Breast epithelium (tissue), 4 donors: ENCODE measurements at places on chromosomes 2 and 18. TPM values are rescaled to one million over a fixed set of nuclear protein-coding genes. Genes with fewer than 3 reads are reported as not detected.

Gene CAPN13
- total RNA-seq, result 44.6 TPM

Gene ALPG
- total RNA-seq, result not detected

Gene MYCN
- 0.32 TPM for total RNA-seq

Gene MATN3
- total RNA-seq, result 1.3 TPM

Gene LNPK
- total RNA-seq, result 23.8 TPM

GRCh38 chr2:240136013-240136670, at the start of gene COPS9:
Gene COPS9, minus strand, starts transcription at chr2:240136305. Its CDS starts 21 bp downstream, at chr2:240136284.
- H3K27me3 ChIP-seq, result no peaks in the 10 kb centered on the region
- peak within 1 kb of the TSS; percentile 75 for H3K27ac ChIP-seq
- peaks cover 14% of the 10 kb centered on the region for H3K4me1 ChIP-seq
- H3K36me3 ChIP-seq, result no peaks in the 10 kb centered on the region
- DNase-seq, result peak; percentile 81

DNA sequence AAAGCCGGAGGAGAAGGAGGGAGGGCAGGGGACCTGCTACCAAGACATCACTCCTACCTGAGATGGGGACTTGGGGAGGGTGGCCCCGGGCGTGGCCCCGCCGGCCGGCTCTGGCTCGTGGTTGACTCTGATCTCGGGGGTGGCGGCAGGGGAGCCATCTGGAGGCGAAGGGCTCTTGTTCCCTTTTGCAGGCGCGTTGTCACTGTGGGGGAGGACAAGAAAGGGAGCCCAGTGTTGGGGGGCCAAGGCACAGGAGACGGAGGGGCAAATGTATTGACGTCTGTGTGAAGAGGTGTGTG, 48.1 kb downstream of the BIN1 start:
- no peak for DNase-seq
- H3K4me3 ChIP-seq, result no peak overlapping the region
- H3K27me3 ChIP-seq, result no peaks in the 10 kb centered on the region
- no peak overlapping the region for H3K27ac ChIP-seq
- H3K36me3 ChIP-seq, result no peaks in the 10 kb centered on the region

DNA sequence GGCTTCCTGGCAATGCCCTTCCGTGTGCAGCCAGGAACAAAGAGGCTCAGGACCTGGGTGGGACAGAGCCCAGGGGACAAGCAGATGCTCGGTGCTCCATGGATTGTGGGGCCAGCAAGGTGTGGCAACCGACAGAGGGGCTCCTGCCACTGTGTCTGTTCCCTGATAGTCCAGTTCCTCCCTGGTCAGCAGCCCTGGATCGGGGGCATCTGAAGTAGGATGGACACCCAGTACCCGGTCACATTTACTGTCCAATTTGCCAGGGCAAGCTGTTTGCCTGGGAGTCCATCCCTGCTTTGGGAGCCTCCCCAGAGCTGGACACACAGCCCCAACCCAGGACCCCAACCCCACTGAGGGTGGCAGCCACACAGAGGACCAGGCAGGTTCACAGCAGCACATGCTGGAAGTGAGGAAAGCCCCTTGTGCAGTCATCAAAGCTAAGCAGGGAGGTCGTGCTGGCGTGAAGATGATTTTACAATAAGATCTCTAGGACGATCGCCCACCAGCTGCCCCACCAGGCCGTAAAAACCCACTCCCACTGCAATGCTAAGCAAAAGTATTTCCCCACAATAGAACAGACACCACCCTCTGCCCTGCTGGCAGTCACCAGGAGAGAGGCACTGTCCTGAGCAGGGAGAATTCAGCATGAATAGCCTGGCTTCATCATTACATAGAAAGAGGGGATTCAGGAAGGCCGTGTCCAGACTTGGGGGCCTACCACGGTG, 141.7 kb downstream of the NDUFA10 start:
- H3K4me3 ChIP-seq, result no peak overlapping the region
- no peaks in the 10 kb centered on the region for H3K4me1 ChIP-seq
- no peak overlapping the region for H3K27ac ChIP-seq
- no peaks in the 10 kb centered on the region for H3K27me3 ChIP-seq
- no peak for DNase-seq

DNA sequence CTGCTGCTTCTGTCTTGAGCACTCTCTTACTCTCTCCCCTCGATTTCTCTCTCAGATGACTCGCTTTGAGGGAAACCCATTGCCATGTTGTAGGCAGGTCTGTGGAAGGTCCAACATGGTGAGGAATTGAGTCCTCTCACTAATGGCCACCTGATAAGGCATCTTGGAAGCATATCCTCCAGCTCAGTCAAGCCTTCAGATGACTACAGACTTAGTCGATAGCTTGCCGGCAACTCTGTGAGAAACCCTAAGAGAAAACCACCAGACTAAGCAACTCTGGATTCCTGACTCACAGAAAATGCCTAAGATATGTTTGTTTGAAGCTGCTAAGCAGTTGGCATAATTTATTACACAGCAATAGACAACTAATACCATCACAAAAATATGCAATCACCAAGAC, 51.2 kb downstream of the WDR75 start:
- no peak for DNase-seq
- H3K4me1 ChIP-seq, result no peaks in the 10 kb centered on the region
- H3K27ac ChIP-seq, result no peak overlapping the region
- H3K36me3 ChIP-seq, result no peaks in the 10 kb centered on the region
- H3K27me3 ChIP-seq, result no peaks in the 10 kb centered on the region

- no peak for DNase-seq
- no peaks in the 10 kb centered on the region for H3K36me3 ChIP-seq
- no peaks in the 10 kb centered on the region for H3K27me3 ChIP-seq
- H3K27ac ChIP-seq, result no peak overlapping the region
- peaks cover under 1% of the 10 kb centered on the region for H3K4me1 ChIP-seq
These were observed 21.6 kb downstream of the DNMT3A start for GRCh38 chr2:25320077-25320476.

GRCh38 chr2:60882971-60883753, 1.8 kb downstream of the REL start:
- H3K4me3 ChIP-seq, result peak overlapping the region; percentile 83
- H3K27ac ChIP-seq, result peak overlapping the region; percentile 99
- no peaks in the 10 kb centered on the region for H3K36me3 ChIP-seq
- H3K27me3 ChIP-seq, result no peaks in the 10 kb centered on the region

GRCh38 chr2:157935378-157935906, 59.3 kb upstream of the ACVR1 start:
- H3K4me3 ChIP-seq, result no peak overlapping the region
- no peaks in the 10 kb centered on the region for H3K27me3 ChIP-seq
- no peaks in the 10 kb centered on the region for H3K36me3 ChIP-seq

- no peaks in the 10 kb centered on the region for H3K4me1 ChIP-seq
- DNase-seq, result no peak
- no peaks in the 10 kb centered on the region for H3K36me3 ChIP-seq
- H3K27ac ChIP-seq, result no peak overlapping the region
- H3K27me3 ChIP-seq, result no peaks in the 10 kb centered on the region
- no peak overlapping the region for H3K4me3 ChIP-seq
These were observed 20.4 kb upstream of the TDRD15 start for GRCh38 chr2:21103274-21103891.

DNA sequence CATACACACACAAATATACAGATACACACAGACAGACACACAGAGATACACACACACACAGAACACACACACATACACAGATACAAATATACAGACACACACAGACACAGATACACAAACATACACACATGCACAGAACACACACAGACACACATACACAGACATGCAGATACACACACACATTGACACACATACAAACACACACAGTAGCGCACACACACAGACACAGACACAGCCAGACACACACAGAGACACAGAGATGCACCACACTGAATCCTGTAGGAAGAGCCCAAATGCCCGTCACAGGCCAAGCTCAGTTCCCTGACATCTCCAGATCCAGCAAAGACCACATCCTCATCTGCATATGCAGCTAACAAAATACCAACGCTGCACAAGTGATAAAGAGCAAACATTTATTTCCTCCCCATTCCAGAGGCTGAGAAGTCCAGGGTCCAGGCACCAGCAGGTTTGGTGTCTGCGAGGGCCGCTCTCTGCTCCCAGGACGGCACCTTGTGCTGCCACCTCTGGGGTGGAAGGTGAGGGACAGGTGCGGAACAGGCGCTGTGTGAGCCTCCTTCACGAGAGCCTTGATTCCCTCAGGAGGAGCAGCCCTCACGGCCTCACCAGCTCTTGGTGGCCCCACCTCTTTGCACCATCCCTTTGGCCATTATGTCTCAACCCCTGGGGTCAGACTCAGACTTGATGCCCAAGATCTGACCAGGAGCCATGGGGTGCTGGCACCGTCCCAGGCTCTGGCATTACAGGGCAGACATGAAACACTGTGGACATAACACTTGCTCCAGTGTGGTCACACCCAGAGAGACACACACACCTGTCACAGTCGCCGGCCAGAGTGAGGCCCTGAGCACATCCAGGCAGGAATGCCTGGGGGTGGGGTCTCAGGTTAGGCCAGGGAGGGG, 108.7 kb downstream of the NDUFA10 start:
- no peaks in the 10 kb centered on the region for H3K27me3 ChIP-seq
- no peak for DNase-seq
- no peaks in the 10 kb centered on the region for H3K4me1 ChIP-seq
- no peak overlapping the region for H3K4me3 ChIP-seq
- no peaks in the 10 kb centered on the region for H3K36me3 ChIP-seq
- no peak overlapping the region for H3K27ac ChIP-seq

GRCh38 chr18:58183226-58183625, 139.2 kb downstream of the NEDD4L start:
- H3K27me3 ChIP-seq, result no peaks in the 10 kb centered on the region
- DNase-seq, result peak; percentile 73

GRCh38 chr2:217622205-217623060, 380.4 kb downstream of the TNS1 start:
- no peak overlapping the region for H3K27ac ChIP-seq
- H3K4me1 ChIP-seq, result no peaks in the 10 kb centered on the region
- no peaks in the 10 kb centered on the region for H3K27me3 ChIP-seq
- no peak overlapping the region for H3K4me3 ChIP-seq
- no peaks in the 10 kb centered on the region for H3K36me3 ChIP-seq

- no peaks in the 10 kb centered on the region for H3K4me1 ChIP-seq
- peak within 1 kb of the TSS; percentile 81 for H3K4me3 ChIP-seq
- peak; percentile 75 for DNase-seq
- H3K27me3 ChIP-seq, result no peaks in the 10 kb centered on the region
These were observed at the start of gene NCOA1 for GRCh38 chr2:24490690-24491541. Gene NCOA1, plus strand, starts transcription at chr2:24491254. Its CDS starts 167,424 bp downstream, at chr2:24658678.

DNA sequence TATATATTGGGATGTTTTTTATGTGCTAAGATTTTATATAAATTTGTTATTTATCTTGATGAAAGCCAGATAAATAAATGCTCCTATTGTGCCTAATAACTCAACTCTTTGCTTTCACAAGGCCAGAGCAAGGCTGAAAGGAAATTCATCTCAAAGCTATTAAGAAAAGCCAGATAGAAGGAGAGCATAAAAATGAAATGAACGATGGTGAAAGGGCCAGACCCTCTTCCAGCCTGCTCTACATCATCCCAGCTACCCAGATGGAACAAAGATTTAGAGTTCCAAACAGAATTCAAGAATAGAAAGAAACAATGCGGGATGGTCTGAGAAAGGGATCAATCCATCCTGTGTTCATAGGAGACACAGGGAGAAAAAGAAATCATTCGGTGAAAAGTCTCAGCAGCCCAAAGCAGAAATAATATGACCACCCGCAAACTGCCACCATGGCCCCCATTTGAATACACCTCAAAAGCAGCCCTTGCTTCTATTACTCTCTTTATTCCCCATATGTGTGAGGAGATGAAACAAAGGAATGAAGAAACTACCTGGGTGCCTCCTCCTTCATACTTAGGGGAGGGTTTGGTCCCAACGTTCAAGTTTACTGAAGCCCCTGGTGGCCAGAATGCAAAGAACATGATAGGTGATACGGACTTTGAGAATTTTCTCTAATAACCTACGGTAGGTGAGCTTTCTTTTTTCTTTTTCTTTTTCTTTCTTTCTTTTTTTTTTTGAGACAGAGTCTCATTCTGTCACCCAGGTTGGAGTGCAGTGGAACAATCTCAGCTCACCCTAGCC, 110.1 kb upstream of the FBXO11 start:
- H3K27ac ChIP-seq, result no peak overlapping the region
- H3K27me3 ChIP-seq, result no peaks in the 10 kb centered on the region
- no peak for DNase-seq
- H3K4me3 ChIP-seq, result no peak overlapping the region
- H3K36me3 ChIP-seq, result no peaks in the 10 kb centered on the region
